AG08395 (cell line): ENCODE measurements at places on chromosomes 2 and 18.

DNA sequence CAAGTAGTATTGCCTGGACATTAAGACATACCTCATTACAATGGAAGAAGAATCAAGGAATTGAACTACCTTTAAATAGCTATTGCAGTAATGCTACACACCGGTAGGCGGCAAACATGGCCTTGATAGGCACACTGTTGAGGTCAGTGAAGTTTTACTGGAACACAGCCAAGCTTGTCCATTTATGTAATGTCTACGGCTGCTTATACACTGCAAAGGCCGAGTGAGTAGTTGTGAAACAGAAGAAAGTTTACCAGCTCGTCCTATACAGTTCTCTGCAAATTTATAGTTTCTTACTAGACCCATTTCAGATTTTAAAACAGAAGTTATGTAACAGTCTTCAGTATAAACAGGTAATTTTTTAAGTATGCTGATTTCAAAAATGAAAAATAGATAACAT is 38.8 kb downstream of the PPP4R1 start:
- DNase-seq = peak; percentile 50

DNA sequence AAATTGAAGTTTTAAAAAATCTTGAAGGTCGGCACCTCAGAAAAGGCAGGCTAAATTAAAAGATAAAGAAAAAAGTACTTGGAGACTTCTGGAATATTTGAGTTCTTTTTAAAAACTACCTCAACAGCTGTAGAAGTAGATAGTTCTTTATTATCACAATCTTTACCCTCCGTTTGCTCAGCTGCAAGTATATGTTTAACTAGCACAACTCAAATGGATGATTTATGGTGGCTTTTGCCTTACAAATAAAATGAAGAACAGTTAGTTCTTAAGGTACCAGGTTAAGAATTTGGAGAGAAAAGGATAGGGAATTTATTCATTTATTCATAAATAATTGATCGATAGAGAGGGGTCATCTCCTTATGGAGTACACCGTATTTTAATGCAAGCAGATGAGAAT is 237.6 kb upstream of the FOSL2 start:
- DNase-seq = no peak

DNA sequence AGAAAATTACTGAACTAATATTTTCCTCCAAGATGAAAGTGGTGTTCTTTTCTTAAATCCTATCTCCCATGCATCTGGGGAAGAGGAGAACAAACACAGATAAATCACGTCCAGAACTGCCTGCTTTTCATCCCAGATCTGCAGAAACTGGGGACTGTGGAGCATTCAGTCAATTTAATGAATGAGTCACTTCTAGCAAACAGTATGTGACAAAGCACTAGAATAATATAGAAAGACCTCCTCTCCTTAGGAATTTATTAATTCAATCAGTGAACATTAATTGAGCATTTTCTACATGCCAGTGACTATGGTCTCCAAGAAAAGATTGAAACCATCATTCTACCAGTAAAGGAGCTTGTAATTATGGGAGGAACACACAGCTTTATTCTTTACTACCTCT is 693.4 kb upstream of the ID2 start:
- no peak for DNase-seq

- DNase-seq = peak; percentile 24
Observed at GRCh38 chr18:44518091-44518615, 162.5 kb upstream of the SETBP1 start.

GRCh38 chr2:173607606-173608311 is 253.1 kb downstream of the CDCA7 start:
- DNase-seq = no peak

GRCh38 chr2:106189325-106189724 is 4.8 kb downstream of the UXS1 start:
- DNase-seq = no peak

DNA sequence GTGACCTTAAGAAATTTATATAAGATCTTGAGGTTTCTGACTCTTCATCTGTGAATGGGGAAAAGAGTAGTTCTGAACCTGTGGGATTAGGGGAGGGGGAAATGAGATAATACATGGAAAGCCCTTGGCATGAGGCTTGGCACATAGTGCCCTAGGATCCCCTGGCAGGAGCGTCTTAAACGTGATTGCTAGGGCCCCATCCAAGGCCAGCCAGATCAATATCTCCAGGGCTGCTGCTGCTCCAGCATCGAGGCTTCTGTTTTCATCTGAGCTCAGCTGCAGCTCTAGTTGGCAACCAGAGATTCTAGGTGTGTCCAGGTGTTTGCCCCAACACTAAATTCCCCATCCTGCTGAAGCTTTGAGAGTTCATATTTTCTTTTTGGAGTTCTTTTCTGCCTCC is 71.0 kb downstream of the IL1R2 start:
- no peak for DNase-seq

- DNase-seq = peak; percentile 65
Observed at GRCh38 chr2:27356056-27356381, 545 bp downstream of the GTF3C2 start.

DNA sequence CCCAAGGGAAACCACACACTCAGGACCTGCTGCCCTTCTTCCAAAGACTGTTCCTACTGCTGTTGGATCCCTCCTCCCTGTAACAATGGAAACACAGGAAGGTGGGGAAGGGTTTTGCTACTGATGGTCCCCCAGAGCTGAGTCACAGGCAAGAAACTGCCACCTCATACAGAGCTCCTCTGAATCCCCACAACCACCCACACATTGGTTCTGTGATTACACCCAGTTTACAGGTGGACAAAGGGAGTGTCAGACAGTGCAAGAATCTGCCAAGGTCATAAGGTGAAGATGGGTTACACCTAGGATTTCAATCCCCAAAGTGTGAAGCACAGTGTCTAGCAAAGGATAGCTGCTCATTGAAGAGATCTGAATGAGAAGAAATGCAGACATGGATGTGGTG is 141.7 kb upstream of the LMAN1 start:
- DNase-seq = no peak

GRCh38 chr2:85564144-85564563 is 2.9 kb upstream of the GGCX start:
- DNase-seq = no peak

DNA sequence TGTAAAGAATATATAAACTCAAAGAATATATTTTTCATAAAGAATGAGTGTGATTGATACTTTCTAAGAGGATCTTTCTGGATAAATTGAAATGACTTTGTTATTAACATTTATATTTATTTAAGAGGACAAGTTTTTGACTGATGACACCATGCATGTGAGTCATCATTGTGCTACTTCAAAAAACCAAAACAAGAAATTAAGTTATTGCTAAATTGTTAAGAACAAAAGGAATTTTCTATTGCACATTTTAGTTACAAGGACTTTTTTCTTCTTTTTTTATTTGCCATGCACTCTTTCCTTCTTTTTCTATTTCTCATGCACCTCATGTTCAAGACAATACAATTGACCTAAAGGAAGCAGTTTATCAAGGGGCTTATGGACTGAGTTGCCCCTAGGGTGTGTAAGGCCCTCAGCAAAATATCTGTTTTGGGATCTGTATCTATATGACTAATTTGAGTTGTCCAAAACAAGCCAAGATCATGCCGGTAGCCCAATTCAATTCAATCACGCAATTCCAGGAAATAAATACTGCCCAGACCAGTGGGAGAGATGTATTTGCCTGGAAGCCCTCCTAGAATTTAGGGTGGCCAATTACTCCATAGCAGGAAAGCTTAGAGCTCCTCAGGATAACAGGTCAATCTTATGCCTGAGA is 654.3 kb downstream of the METTL4 start:
- DNase-seq = no peak

GRCh38 chr2:216092646-216093045 is 10.9 kb downstream of the TMEM169 start:
- DNase-seq = no peak

DNA sequence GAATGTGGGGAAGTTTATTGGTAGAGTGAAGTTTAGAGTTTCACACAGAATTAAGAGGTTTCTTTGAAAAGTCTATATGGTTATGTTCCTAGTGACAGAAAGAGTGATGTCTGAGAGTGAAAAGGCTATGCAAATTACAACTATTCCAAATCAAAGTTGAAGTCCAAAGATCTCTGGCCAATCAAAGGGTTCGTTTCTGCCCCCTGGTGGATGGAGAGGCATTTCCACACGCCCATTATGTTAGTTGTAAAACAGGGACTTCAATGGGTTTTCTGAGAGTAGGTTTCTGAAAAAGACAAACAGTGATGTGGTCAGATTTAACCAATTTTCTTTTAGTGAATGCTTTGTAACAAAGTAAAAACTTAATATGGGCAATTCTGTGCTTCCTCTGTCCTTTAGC is 441.5 kb upstream of the POU3F3 start:
- peak; percentile 44 for DNase-seq

DNA sequence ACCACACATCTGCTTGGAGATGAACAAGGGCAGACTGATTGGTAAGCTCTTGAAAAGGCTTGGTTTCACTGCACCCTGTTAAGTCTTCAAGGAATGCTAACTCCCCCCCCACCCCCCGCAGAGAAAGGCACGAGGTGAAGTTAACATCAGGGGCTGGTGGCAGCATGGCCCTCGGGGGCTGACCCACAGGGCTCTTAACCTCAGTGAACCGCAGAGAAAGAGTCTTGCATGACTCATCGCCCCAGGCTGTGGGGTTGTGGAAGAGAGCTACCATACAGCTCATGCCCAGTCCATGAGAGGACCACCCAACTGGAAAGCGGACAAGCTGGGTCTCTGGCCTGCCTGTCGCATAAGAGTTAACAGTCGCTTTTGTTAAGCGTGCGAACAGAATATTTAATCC is 10.6 kb upstream of the CEP68 start:
- peak; percentile 24 for DNase-seq

GRCh38 chr2:226835420-226835795 is 446 bp upstream of the RHBDD1 start:
- DNase-seq = no peak

DNA sequence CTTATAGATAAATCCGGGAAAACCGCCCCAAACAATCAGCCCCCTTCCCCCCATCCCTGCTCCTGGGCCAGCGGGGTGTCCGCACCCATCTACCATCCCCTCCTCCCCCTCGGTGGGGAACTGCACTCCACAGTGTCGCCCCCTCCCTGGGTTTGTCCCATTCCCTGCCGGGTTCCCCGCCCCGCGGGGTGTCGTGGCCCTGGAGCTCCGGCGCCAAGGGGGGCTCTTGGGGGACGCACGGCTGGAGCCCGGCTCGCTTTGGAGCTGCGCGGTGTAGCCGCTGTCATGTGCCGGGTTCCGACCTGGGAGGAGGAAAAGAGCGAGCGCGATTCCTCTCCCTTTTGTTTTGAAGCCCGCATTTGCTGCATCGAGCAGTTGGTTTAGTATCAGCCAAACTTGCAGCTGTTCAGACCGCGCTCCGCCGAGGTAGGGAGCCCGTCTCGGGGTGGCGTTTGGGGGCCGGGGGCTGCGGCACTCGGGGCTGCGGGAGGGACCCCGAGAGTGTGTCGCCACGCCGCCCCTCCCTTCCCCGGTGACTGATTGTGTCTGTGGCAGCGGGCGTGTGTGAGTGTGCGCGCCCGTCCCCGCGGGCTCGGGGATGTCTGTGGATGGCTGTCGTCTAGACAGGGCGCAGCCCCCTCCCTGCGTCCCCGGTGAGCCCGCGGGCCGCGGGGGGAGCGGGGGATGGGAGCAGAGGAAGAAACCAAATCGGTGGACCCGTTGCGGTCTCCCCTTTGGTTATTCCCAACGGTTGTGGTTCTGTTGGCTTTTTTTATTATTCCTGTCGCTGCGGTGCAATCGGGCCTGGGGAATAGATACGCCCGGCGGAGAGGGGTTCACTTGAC is 797 bp downstream of the CTIF start:
- peak; percentile 18 for DNase-seq

GRCh38 chr2:105309147-105309545 is 20.4 kb downstream of the TGFBRAP1 start:
- no peak for DNase-seq

DNA sequence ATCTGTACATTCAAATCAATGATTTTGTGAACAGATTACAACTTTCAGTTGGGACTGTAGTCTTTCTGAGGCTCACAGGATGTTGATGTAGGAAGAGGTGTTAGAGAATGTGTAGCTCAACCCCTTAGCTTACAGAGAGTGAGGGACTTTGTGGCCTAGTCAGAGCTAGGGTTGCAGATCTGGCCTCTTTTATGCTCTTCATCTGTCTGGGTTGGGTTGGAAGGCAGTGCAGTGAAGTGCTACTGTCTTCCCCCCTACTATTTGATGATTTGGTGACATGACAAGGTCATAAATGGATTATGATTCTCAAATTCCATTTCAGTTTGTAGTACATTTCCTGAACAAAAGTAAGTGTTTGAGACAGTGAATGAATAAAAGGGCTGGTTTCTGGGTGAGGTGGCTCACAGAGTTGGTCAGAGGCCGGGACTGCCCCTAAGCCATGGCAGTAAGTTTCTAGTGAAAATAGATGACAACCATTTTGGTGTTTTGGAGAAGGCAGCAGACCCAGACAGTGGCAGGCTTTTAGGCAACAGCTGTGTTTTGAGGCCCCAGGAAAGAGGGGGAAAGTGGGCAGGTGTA is 21.6 kb downstream of the MAP4K4 start:
- no peak for DNase-seq

DNA sequence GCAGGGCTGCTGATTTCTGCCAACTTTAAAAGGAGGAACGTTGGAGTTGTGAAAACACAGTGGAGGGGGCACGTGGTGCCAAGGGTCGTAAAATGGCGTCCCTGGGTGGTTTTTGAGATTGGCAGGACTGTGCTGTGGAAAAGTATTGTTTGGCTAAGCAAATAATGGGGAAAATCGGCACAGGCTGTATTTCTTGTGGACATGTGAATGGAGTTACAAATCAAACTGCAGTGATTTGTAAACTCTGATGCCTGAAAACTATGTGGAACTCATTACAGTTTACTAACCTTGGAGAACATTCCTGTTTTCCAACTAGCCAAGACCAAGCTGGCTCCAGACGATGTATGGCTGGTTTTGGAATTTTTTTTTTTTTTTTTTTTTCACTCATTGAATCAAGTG is 68.7 kb downstream of the KCTD1 start:
- DNase-seq = peak; percentile 11

GRCh38 chr2:40937284-40937683 is 485.4 kb upstream of the SLC8A1 start:
- DNase-seq = no peak

GRCh38 chr18:43314941-43315340 is 37.7 kb upstream of the SYT4 start:
- peak; percentile 3 for DNase-seq

GRCh38 chr2:29629495-29629894 is 291.9 kb downstream of the ALK start:
- no peak for DNase-seq

GRCh38 chr2:109333414-109334210 is 204.6 kb downstream of the SH3RF3 start:
- no peak for DNase-seq

DNA sequence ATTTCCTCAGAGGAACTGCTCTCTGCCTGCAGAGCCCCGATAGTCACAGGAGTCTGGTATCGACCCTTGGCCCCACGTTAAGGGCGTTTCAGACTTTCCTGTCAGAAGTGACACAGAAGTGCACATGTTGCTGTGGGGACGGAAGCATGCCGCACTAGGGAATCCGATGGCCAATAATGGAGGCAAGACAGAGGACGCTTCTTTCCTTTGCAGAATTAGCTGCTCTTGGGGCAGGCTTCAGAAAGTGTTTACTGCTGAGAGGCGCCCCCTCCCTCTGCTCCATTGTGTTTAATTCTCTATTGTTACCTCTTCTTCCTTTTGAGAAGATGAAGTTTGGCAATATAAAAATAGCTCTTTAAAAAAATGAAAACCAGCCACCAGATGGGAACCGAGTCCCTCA is 118.6 kb upstream of the EML6 start:
- DNase-seq = no peak
